ENCODE measurements at places on chromosomes 11 and 22.

GRCh38 chr11:124307093-124307492 is 6.7 kb downstream of the OR8D1 start:
- DNase-seq: no peak

DNA sequence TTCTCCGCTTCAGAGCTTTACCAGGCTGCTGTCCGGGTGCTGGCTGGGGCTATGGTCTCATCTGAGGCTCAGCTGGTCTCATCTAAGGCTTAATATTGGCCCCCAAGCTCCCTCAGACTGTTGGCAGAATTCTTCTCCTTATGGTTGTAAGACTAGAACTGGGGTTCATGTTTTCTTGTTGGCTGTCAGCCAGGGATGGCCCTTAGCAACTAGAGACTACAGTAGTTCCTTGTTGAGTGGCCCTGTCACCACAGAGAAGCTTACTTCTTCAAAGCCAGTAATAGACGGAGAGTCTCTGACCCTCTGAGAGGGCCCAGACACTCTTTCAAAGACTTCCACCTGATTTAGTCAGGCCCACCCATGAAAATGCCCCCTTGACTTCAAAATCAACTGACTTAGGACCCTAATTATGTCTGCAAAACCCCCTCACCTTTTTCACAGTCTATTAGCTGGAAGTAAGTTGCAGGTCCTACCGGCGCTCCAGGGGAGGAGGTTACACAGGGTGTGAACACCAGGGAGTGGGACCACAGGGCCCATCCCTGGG is 24.2 kb upstream of the TREH start:
- DNase-seq: peak; percentile 33

- no peak for DNase-seq
Measured at GRCh38 chr11:74611369-74611861, 19.0 kb downstream of the POLD3 start.

GRCh38 chr22:23400286-23400981 is 179.7 kb downstream of the IGLL1 start:
- DNase-seq: no peak

GRCh38 chr22:48718818-48719500 is 1108.7 kb downstream of the BRD1 start:
- DNase-seq: no peak

GRCh38 chr11:75719340-75720239 is 2.0 kb downstream of the MOGAT2 start:
- DNase-seq: no peak

- DNase-seq: no peak
Measured at GRCh38 chr22:47178339-47178738, 415.9 kb downstream of the TBC1D22A start.

- no peak for DNase-seq
Measured at GRCh38 chr22:35821654-35822053, 104.0 kb downstream of the APOL5 start.

DNA sequence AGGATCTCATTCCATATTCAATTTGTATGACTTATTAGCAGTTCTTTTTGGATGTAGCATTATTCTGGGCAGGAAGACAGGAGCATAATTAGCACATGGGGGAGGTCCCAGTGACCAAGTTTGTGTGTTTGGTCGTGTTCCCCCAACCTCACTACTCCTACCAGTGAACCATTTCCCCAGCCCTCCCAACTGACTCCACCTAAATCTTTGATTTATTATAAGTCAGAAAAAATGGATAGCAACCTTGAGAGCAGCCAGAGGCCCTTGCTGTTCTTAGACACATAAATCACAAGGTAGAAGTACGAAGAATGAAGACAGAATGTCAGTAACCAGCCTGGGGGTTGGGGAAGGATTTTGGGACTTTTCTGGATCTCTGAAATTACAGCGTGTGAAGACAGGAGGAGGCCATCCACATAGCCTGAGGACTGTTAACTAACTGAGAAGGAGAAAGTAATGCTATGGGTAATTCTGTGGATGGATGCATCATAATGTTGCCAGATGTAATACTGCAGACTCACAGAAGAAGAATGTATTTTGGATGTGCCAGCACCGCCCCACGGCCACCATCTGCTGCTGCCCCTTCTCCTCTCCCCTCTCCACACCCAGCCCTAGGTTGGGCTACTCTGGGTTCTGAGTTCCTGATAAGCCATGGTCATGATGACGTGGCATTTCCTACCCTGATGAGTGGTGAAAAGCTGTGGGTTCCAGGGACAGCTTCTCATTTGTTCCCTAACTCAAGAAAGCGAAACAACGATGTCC is 124.3 kb upstream of the TTC12 start:
- peak; percentile 34 for DNase-seq

GRCh38 chr22:48171271-48171691 is 1408.8 kb downstream of the TBC1D22A start:
- DNase-seq: no peak

DNA sequence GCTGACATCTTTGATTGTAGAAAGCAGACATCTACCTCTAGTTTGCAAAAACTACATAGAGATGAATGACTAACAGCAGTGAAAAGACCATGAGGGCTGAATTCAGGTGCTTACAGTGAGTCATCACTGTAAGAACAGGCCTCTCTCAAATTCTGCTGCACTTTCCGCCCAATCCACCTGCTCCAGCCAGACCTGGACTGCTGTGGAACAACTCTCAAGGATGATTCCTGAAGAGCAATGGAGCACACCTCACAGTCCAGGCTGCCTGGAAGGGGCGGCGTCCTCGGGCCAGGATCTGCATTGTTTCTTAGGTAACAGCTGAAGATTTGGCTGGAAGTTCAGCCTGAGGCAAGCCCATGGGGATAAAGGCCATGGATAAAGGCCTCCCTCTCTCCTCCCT is 15.1 kb downstream of the APOL2 start:
- DNase-seq: no peak

- DNase-seq: no peak
Measured at GRCh38 chr11:4865855-4866254, 15.8 kb upstream of the OR51T1 start.

DNA sequence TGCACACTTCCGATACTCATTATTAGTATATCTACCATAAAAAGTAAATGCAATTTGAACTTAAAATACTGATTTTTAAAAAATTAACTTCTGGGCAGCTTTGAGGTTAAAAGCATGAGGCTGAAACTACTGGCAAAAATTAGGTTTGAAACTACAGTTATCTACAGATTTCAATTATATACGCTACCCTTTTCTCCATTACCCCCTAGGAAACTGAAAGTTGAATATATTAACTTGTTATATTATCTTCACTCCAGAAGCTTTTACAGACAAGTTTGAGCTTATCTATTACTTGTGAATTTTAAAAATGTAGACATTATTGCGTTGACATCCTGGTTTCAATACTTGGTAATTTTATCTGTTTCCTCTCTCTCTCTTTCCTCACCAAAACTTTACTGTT is 96.7 kb upstream of the DDI1 start:
- DNase-seq: no peak

GRCh38 chr11:71987521-71987920 is 11.2 kb upstream of the IL18BP start:
- no peak for DNase-seq

Data from heart right ventricle (tissue), 16 donors.